ENCODE measurements at places on chromosomes 12 and 14.

GRCh38 chr12:4807116-4807783, 87.0 kb downstream of the GALNT8 start:
- DNase-seq: no peak

- no peak for DNase-seq
Observed at GRCh38 chr12:67822826-67823225, 166.4 kb upstream of the IFNG-AS1 start.

- no peak for DNase-seq
Observed at GRCh38 chr12:1844661-1845409, 24.5 kb downstream of the LRTM2 start.

DNA sequence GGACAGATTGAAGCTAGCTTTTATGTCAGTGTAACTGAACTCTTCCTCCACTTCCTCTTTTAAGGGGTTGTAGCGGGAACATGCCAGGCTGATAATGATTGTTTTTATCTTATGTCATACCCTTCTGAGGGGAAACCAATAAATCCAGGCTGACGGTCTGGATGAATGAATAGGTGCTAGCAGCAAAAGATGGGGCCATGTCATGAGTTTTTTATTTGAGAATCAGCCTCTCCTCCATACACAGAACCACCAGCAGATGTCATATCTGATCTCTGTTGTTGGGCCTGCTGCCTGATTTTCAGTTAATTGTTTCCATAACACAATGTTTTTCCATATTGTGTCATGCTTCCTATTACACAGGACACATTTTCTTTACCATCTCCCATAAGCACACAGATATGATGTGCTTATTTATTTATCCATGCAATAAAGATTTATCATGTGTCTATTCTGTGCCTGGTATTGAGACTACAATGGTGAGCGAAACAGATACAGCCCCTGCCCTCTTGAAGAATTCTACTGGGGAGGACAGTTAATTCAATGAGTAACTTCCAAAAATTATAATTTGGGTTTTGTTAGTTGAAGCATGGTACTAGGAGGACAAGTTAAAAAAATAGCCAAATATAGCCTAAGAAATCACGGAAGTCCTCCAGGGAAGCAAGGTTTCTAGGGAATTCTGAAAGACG, 33.6 kb upstream of the CRY1 start:
- no peak for DNase-seq

- DNase-seq: no peak
Observed at GRCh38 chr14:94021001-94021400, 5.1 kb upstream of the OTUB2 start.

GRCh38 chr12:120079411-120080400, 36.8 kb downstream of the RAB35 start:
- no peak for DNase-seq

GRCh38 chr12:28941248-28941647, 207.8 kb upstream of the FAR2 start:
- DNase-seq: no peak

GRCh38 chr14:23355871-23356435, 3.3 kb upstream of the SLC22A17 start:
- no peak for DNase-seq

DNA sequence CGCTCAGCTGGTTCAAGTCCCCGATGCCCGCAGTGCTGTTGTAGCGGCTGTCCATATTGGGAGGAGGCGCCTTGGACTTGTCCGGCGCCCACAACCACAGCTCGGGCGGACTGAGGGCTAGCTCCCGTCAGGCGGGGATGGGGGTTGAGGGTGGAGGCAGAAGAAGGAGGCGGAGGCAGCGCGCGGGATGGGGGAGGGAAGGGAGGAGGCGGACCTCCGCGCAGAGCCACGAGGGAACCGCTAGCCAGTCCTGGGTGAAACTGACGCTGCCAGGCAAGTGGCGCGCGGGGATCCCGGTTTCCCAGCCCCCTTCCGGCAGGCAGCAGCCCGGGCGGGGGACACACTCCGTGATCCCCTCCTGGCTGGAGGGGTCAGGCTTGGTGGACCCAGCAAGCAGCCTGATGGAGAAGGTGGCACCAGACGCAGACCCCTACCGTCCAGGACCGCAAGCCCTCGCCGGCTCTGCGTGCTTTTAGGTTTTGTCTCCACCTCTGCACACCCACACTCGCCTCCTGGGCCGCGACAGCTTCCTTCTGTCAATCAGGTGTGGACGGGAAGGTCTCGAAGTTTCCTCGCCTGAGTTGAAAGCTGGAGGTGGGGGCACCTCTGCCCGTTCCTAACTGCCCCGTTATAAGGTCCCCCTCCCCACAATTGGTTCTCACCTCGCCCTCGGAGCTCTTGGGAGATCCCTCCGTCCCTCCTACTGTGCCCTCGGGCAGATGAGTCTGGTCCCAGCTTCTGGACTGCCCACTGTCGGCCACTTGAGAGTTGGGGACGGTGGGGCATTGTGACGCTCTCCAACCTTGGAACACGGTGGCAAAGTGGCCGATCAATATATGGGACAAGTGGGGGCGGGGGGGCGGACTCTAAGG, at the start of gene CPNE8:
CPNE8 (minus strand) TSS at position 112 of the 872 bp plus-strand sequence; CDS start at position 55, 57 bp downstream.
- DNase-seq: peak; percentile 86

DNA sequence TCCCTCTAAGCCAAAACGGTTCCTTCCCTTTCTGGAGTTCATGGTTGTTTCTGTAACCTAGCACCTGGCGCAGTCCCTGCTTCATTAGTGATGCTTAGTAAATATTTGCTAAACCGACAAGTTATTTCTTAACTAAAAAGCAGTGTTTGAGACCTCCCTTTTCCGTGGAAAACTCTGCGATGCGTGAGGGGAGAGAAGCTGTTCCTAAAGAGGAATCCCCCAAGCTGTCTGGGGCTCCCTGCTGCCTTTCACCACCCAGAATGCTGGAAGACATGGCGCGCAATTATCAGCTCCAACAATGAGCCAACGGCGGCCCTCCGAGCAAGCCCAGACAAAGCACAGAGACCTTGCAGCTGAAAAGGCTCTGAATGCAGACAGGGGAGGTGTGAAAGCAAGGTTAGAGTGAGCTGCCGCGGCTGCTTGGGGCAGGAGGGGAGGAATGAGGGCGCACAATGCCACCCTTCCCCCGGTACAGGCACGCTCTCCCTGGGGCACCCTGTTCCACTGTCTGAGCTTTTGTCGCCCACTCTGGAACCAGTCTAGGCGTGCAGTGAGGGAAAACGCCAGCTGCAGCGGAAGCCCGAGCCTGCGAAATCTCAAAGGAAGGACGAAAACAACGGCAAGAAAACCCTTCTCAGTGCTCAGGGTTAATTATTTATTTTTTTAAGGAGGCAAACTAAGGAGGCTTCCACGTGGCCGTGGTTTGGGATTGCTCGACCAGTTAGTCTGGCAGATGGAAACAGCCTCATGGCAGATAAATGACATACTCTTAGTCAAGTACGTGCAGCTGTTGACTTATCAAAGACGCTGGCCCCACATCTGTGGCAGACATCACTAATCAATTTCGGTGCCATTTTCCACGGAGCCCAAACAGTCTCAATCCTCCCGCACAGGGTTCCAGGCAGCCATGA, 66.3 kb downstream of the RBM19 start:
- peak; percentile 54 for DNase-seq

- DNase-seq: peak; percentile 10
Observed at GRCh38 chr12:78818487-78818886, 46.1 kb upstream of the SYT1 start.

DNA sequence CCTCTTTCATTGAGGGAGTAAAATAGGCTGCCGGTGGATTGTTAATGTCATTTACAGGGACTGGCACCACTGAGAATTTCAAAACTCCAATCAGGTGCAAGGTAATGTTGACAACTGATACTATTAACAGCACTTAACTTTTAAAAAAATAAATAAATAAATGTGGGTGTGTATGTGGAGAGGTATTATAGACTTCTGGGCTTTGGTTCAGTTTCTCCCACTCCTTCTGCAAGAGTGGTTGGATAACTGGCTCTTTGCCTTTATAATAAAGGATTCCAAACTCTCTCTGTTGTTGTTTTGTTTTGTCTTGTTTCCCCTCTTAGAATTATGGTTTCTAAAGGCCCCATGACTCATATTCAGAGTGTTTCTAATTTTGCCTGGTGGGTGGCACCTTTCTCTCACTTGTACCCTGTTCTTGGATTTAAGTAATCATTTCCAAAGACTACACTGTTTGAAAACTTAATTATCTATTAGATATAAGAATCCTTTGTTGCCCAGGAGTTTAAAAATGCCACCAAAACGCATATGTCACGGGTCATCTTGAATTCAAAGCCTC, 151.6 kb upstream of the ARID2 start:
- no peak for DNase-seq

DNA sequence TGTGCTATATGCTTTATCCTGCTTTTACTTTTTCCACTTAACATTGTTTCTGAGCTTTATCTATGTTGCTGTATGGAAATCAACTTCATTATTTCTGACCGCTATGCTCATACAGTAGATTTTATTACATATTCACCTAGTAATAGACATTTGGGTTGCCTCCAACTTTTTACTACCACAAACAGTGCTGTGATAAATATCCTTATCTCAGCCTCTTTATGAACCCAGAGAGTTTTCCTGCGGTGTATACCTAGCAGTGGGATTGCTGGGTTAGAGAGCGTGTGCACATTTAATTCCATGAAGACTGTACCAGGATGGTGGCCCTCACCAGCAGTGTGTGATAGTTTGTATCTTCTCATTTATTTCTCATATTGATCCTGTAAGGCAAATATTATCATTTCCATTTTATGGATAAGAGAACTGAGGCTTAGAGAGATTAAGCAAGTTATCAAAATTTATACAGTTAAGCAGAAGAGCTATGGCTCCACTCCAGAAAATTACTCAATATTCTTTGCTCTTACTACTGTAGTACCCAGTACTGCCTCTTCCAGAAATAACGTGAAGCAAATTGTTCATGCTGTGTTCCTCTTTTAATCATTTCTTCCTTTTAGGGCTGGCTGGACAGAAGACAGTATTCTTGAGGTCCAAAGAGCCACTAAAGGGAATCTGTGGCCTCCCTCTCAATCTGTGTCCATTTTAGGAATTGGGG, 26.3 kb upstream of the CISTR start:
- DNase-seq: no peak

DNA sequence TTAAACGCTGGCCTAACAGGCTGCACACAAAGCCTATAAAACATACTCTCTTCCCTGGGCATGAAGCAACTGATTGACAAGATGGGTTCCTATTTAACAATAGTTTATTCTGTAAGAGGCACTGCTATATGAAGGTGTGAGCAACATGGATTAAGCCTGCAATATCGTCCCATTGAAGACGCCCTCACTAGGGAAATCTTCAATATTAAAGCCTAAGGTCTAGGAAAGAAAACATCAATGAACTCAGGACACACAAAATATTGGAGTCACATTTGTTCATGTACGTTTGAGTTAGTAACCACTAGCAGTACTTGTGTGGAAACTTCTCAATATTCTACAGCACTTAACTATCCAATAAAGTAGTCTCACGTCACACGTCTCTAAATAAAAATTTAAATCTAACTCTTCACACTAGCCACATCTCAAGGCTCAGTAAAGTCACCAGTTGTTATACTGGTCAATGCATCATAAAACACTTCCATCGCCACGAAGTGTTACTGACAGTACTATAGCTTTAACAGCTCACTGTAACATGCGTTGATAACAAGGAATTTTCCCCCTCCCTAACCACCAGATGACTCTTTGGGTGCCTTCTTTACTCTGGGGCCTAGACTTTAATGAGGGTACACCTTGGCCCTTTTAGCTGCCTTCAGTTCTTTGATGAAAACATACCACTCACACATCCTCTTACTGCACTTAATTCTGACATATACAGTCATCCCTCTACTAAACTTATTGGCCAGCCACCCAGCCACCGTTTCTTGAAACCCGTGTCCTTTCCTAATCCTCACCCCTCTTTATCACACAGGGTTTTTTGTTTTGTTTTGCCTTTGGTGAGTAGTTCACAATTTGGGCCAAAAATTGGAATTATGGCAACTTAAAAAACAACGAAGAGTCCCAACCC, 50.1 kb upstream of the OR5AU1 start:
- no peak for DNase-seq

DNA sequence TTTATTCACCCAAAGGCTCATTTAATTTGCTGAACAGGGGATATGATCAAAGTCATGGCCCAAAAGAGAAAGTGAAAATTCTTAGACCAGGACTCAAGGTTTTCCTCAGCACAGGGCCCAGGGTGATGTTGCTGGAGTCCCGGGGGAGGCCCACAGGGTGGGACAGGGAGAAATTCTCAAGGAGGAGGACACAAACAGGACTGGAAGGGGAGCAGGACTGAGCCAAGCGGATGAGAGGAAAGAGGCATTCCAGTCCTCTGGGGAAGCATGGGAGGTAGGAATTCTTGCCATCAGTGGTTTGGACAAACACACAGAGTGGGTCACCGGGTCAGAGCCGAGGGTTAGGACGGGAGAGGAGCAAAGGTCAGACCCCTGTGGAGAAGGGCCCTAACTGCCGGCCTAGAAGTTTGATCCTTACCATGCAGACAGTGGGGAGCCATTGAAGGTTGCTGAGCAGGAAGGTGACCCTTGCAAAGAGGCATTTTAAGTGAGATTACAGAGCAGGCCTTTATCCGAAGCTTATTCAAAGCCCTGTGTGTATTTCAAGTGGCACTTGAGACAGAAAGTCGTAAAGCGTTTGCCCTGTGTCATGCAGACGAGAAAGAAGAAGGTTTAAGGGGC, 68.4 kb upstream of the PTGR2 start:
- no peak for DNase-seq

- no peak for DNase-seq
Observed at GRCh38 chr12:6980740-6981139, 10.0 kb downstream of the EMG1 start.

GRCh38 chr12:75323663-75324062, 6.5 kb downstream of the CAPS2 start:
- no peak for DNase-seq

- DNase-seq: peak; percentile 49
Observed at GRCh38 chr14:50785457-50786063, 45.4 kb downstream of the NIN start.

DNA sequence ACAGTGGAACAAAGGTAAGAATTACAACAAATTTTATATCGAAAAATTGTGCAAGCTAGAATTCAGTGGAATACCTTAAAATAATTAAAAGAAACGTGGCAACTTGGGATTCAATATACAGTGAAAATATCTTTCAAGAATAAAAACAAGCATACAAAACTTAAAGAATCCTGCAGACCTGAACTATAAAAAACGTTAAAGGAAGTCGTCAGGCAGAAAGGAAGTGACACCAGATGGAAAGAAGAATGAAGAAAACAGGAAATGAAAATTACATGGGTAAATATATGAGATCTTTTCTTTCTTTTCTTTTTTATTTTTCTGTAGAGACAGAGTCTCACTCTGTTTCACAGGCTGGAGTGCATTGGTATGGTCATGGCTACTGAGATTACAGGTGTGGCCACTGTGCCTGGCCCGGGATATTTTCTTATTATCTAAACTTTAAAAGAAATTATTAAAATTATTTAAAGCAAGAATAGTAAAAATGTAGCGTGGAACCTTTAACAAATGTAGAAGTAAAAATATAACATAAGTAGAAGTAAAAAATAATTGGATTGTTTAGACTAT, 4.7 kb downstream of the MGP start:
- DNase-seq: no peak

- no peak for DNase-seq
Observed at GRCh38 chr12:14827043-14827442, 13.1 kb upstream of the SMCO3 start.
